Fibroblast of the aortic adventitia (primary cell): ENCODE measurements at places on chromosomes 11 and 22. TPM values are rescaled to one million over a fixed set of nuclear protein-coding genes. Genes with fewer than 3 reads are reported as not detected.

- no peak for DNase-seq
Observed at GRCh38 chr11:96641261-96641660, 251.4 kb downstream of the JRKL start.

GRCh38 chr22:30506507-30506968 lies 1.0 kb upstream of the SEC14L4 start:
- no peak for DNase-seq

DNA sequence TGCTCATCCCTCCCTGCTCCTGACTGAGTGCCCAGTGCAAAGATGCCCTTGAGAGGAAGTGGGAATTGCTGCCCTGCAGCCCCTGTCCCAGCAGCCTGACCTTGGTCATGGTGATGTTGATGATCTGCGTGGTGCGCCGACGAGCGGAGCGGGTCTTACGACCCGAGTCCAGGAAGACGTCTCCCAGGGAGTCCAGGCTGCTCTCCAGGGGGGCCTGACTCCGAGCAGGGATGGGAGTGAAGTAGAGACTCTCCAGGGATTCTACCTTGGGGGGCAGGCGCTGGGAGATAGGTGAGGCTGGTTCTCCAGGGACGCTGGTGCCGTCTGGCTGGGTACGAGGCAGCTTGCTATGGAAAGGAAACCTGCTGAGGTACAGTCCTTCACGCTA lies 8.4 kb downstream of the IL18BP start:
- DNase-seq, result no peak

- DNase-seq, result peak; percentile 68
Observed at GRCh38 chr22:27207907-27208306, 550.5 kb downstream of the MIAT start.

DNA sequence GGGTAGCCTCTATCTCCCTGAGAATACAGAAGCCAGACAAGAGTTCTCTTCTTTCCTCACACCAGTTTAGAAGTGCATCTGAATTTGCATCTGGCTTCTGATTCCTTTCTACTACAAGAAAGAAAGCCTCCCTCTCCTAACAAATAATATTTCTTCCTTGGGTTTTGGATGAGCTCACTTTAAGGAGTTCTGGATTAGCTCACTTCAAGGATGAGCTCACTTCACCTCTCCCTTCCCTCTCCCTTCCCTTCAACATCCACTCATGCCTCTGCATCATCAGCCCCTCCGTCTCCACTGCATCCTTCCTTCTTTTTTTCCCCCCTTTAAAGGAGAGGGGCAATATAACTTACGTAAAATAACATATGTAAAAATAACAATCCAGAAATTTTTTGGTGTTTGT lies 1.6 kb upstream of the MTNR1B start:
- no peak for DNase-seq

DNA sequence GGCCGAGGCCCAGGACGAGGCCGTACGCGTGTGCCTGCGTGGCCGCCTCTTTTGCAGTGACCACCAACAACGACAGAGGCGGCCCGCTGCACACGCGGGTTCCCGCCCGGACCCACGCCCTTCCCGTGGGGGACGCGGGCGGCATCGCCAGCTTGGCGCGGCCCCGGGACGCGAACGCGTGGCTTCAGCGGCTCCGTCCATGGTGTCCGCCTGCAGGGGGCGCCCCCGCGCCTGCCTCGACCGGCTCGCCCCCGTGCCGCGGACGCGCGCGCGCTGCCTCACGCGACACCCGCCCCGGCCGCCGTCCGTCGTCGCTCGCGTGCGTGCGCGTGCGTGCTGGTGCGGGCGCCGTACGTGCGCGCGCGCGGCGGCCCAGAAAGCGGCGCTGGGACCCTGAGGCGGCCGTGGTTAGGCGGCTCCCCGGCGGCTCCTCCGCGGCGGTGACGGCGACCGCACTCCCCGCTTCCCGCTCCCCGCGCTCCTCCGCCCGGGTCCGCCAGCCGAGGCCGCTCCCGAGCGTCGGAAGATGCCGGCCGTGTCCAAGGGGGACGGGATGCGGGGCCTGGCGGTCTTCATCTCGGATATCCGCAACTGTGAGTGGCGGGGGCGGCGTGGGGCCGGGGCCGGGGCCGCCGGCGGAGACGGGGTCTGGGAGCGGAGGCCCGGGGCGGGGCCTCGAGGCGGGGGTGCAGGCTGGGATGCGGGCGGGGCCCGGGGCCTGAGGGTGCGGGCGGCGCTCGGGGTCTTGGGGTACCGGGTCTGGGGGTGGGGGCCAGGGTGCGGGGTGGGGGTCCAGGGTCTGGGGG lies at the start of gene AP2A2:
Gene AP2A2, plus strand, starts transcription at position 375 of the 806 bp plus-strand sequence. Its CDS starts 152 bp downstream, at position 527.
- DNase-seq, result peak; percentile 81

GRCh38 chr22:43924877-43925276 lies 1.3 kb downstream of the PNPLA3 start:
- no peak for DNase-seq

- peak; percentile 70 for DNase-seq
Observed at GRCh38 chr11:18312663-18313420, 9.1 kb downstream of the HPS5 start.

DNA sequence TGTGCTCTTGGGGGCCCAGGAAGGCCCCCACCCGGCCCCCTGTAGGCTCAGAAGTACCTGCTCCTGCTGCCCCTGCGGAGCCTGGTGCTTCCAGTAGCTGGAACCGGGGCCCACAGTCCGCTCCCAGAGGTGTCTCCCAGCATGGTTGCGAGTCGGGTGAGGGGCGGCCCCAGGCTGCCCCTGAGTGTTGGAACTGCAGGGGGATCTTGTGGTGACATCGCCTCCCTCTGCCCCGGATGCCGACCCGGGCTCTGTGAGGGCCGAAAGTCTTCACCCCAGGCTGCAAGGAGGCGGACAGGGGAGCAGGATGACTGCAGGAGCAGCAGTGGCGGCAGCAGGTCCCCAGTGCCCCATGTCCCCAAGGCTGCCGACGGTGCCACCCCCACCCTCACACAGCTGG lies 9.5 kb upstream of the PKP3 start:
- no peak for DNase-seq

DNA sequence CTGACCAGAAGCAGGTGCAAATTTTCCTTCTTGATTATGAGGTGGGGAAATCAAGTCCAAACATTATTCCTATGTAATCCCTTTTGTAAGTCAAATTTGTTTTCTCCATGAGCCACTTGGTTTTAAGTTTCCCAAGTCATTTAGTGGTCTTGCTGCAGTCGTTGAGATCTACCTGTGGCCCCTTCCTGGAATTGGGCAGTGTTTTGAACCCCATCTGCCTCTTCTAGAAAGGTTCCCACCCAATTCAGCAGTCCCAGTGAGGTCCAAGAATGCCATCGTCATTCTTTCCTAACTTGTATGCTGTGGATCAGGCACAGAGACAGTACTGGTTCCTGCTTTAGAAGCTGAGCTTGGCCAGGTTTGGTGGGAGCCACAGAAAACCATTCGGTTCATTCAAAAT lies 77.8 kb upstream of the GNAZ start:
- DNase-seq, result no peak

- DNase-seq, result peak; percentile 97
Observed at GRCh38 chr11:75347781-75348566, 3.5 kb downstream of the ARRB1 start.

GRCh38 chr11:77214557-77214956 lies 86.5 kb downstream of the MYO7A start:
- no peak for DNase-seq

Gene KCNK7
- 0.09 and 0.65 TPM in 2 replicates for total RNA-seq

Gene PATE4
- not detected in 2 replicates for total RNA-seq

Gene SOX10
- total RNA-seq, result not detected in 2 replicates

Gene KLHL35
- total RNA-seq, result 3.0 and 3.8 TPM in 2 replicates
